ENCODE measurements at places on chromosomes 4 and X. TPM values are rescaled to one million over a fixed set of nuclear protein-coding genes. Genes with fewer than 3 reads are reported as not detected.
A peak's percentile ranks its signal among the peaks of the same experiment; 100 is the strongest.

GRCh38 chr4:186190581-186191199 lies 677 bp upstream of the CYP4V2 start:
- H3K4me3 ChIP-seq: peak overlapping the region; percentile 78
- H3K27ac ChIP-seq: peak overlapping the region; percentile 94
- no peaks in the 10 kb centered on the region for H3K36me3 ChIP-seq
- DNase-seq: peak; percentile 53

DNA sequence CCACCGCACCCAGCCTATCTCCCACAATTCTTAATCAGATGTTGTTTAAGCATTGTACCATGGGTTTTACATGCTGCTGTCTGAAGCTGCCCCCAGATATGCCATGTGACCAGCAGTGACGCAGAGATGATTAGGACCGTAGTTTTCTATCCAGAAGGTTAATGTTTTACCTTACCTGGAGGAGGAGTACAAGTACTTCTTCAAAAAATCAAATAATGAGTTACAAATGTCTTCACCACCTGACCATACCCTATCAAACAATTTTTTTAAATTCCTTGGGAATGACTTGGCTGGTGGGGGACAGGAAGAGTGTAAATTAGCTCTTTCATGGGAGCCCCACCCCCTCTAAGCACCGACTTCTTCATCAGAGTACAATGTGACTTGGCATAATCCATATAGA lies 16.2 kb upstream of the SGMS2 start:
- no peaks in the 10 kb centered on the region for H3K36me3 ChIP-seq
- no peaks in the 10 kb centered on the region for H3K27me3 ChIP-seq
- DNase-seq: no peak

Gene CACNA1F
- 0.04 TPM for total RNA-seq

Gene STK32B
- 0.18 TPM for total RNA-seq

DNA sequence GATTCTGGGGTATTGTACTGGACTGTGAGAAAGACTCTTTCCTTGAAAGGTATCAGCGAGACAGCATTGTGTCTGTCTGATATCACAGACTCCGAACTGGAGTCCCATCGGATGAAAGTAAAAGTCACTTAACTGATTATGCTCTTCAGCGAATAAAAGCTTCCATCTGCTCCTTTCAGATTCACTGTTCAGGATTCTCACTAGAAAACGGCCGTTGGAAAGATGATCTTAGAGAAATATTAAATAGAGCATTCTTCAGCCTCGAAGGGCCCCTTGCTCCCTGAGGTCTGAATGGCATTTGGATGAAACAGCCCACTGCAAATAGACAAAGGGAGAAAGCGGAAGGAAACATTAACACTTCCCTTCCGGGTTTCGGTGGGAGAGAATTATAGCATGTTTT lies 416.2 kb upstream of the PRKX start:
- no peaks in the 10 kb centered on the region for H3K27me3 ChIP-seq
- DNase-seq: no peak
- no peaks in the 10 kb centered on the region for H3K4me1 ChIP-seq
- H3K36me3 ChIP-seq: no peaks in the 10 kb centered on the region
- H3K4me3 ChIP-seq: no peak overlapping the region
- no peak overlapping the region for H3K27ac ChIP-seq

Gene GLRA3
- total RNA-seq: 0.11 TPM

DNA sequence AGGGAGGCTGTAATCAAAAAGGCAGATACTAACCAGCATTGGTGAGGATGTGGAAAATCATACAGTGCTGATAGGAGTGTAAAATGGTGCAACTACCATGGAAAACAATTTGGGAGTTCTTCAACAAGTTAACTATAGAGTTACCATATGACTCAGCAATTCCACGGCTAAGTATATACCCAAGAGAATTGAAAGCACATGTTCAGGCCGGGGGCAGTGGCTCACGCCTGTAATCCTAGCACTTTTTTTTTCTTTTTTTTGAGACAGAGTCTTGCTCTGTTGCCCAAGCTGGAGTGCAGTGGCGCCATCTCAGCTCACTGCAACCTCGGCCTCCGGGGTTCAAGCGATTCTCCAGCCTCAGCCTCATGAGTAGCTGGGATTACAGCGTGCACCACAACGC lies 15.0 kb upstream of the CD99L2 start:
- H3K27ac ChIP-seq: no peak overlapping the region
- H3K27me3 ChIP-seq: no peaks in the 10 kb centered on the region
- no peaks in the 10 kb centered on the region for H3K36me3 ChIP-seq
- H3K4me1 ChIP-seq: no peaks in the 10 kb centered on the region
- H3K4me3 ChIP-seq: no peak overlapping the region
- DNase-seq: no peak

DNA sequence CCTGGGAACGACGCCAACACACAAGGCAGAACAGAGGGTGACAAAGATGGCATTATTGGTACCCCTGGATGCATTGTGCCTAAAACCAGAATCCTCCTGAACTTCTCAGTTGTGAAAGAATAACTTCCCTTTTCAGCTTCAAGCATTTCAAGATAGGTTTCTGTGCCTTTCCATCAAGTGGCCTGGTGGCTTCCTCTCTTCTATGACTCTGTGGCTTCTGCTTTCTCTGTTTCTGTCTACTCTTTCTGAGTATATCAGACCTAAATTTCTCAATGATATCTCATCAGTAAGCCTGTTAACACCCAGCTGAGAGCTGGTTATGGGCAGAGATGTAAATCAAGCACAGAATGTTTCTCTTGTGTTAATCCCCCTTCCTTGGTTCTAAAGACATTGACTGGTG lies 21.4 kb upstream of the FAM9B start:
- DNase-seq: no peak
- H3K4me3 ChIP-seq: no peak overlapping the region
- H3K27me3 ChIP-seq: no peaks in the 10 kb centered on the region
- no peaks in the 10 kb centered on the region for H3K4me1 ChIP-seq

Gene OTUD6A
- total RNA-seq: not detected

DNA sequence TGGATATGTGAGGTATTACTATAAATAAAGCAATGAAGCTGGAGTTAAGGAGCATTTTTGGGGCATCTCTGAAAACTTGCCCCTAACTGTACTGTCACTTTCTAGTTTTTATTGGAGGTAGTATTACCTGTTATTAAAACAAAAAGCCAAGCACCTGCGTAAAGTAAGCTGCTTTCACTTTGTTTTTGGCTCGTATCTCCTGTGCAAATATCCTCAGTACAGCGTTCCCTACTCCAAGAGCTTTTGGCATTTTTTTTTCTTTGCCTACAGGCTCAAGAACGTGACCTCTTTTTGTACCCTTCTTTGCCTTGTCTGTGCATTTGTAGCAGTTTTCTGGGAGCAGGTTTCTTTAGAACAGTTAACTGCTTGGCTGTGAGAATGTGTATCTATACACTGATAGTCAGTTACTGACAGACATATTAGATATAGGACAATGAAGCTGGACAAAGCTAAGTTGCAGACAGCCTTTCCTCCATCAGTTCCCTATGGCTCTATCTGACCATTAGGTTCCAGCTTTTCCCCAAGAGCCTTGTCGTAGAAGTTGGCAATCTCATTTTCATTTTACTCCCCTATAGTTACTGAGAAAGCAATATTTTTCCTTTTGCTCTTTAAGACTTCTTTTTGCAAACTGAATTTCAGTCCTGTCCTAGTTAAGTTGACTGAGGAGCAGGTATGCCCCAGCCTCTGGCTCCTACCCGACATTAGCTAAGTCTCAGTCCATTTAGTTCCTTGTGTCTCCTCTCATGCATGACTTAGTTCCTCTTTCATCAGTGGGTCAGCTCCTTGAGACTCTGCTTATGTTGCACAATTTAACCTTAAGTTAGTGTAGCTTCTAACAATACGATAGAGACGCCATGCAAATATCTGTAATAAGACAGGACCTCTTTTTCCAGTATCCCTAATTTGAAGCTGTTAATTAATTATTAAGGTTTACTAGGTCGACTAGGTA lies 71.5 kb upstream of the HPRT1 start:
- H3K4me3 ChIP-seq: no peak overlapping the region
- peaks cover 29% of the 10 kb centered on the region for H3K36me3 ChIP-seq
- no peak overlapping the region for H3K27ac ChIP-seq
- no peak for DNase-seq

Gene ZGRF1
- total RNA-seq: 22.7 TPM
